Lung microvascular endothelial cell (primary cell): ENCODE measurements at places on chromosomes 4 and X.

DNA sequence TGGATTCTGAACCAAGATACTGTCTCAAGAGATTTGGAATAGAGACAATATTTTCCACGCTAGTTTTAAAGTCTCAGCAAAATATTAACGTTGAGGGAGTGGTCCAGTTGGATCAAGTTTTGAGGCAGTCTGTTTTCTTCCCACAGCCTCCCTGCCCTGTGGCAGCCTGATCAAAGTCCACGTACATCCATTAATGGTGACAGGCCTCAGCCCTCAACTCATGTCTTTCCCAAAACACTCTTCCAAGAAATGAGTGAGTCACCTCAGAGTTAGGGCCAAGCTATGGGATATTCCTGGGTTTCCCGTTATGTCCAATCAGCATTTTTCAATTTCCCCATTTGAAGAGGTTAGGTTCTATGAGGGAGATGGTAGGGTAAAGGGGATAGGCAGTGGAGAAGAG is 28.5 kb downstream of the EGFL6 start:
- DNase-seq, result no peak

DNA sequence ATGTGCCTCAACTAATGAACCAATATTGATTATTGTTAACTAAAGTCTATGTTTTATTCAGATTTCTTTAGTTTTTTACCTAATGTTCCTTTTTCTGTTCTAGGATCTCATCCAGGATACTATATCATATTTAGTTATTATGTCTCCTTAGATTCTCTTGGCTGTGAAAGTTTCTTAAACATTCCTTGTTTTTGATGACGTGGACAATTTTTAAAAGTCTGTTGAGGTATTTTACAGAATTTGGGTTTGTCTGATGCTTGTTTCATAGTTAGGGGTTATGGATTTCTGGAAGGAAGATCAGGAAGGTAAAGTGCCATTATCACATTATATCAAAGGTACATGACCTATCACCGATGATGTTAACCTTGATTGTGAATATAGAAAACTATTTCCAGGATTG is 18.2 kb upstream of the MCTS1 start:
- DNase-seq, result no peak

DNA sequence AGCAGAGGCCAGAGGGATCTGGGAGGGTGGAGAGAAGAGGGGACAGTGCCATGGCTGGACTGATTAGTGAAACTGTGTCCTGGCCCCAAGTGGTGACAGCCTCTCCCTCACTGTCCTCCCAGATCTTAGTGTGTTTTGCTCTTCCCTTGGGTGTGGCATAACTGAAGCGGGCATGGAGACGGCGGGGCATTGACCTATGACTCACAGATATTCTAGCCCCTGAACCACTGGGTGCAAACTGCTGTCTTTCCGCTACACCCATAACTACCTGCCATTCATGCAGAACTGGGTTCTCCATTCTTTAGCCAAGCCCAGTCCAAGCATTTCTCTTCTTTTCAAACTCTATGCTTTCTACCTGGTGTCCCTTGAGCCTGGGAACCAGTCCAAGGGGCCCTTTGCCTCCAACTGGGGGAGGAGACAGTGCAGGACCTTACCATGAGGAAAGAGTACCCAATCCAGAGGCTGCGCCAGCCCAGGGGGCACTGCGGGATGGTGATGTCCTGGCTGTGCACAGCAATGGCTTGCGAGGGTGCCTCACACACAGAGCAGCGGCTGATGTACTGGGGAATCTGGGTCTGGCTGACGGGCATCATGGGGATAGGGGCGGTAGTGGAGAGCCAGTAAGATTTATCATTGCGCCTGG is 67.6 kb downstream of the ATG4A start:
- DNase-seq, result no peak

- DNase-seq, result no peak
Observed at GRCh38 chrX:71604141-71604540, 14.2 kb downstream of the CXCR3 start.
